ENCODE measurements at places on chromosomes 11 and 22. TPM values are rescaled to one million over a fixed set of nuclear protein-coding genes. Genes with fewer than 3 reads are reported as not detected.
A peak's percentile ranks its signal among the peaks of the same experiment; 100 is the strongest.

The ZNF280B gene
- total RNA-seq, result 1.8 TPM

The DERL3 gene
- total RNA-seq, result 1.2 TPM

The ATF4 gene
- total RNA-seq, result 509 TPM

The DDX25 gene
- 11.3 TPM for total RNA-seq

The DAGLA gene
- 9.6 TPM for total RNA-seq

DNA sequence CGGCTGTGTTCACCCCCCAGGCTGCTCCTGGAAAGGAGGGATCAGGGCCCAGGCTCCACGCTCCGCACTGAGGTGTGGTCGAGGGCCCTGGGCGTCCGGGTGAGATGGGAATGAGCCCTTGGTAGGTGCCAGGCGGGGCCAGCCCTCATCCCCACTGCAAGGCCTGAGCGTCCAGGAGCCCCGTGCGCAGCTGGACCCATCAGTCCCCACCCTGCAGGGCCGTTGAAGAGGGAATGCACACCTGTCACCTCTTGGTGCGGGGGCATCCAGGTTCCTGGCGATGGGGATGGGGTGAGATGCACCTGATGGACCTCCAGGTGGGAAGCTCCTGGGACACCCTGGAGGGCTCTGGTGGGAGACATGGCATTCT, 72.2 kb downstream of the KCNQ1 start:
- peaks cover 5% of the 10 kb centered on the region for H3K36me3 ChIP-seq
- peaks cover 1% of the 10 kb centered on the region for H3K4me1 ChIP-seq
- H3K27me3 ChIP-seq, result peaks cover 4% of the 10 kb centered on the region
- peak; percentile 11 for DNase-seq
- no peak overlapping the region for H3K27ac ChIP-seq
- no peak overlapping the region for H3K4me3 ChIP-seq

GRCh38 chr11:80856066-80856465, 1415.2 kb upstream of the TENM4 start:
- no peaks in the 10 kb centered on the region for H3K36me3 ChIP-seq
- no peak overlapping the region for H3K4me3 ChIP-seq
- H3K27me3 ChIP-seq, result no peaks in the 10 kb centered on the region
- H3K27ac ChIP-seq, result no peak overlapping the region
- DNase-seq, result no peak

DNA sequence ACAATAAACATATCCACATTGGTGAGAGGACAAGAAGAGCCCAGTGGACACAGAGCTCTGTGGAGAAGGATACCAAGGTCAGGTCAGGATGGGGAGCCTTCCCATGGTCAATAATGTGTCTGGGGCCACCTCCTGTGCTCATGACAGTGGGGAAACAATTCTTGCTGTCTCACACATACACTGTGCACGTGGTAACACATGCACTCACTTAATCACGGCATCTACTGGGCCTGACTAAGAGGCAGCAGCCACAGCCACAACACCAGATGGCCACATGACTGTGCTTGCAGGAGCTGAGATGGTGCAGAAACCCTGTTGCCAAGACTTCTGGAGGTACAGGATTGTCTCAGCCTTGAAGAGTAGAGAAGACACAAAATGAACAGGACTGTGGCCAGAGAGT, 28.6 kb downstream of the C22orf42 start:
- DNase-seq, result no peak
- H3K36me3 ChIP-seq, result no peaks in the 10 kb centered on the region
- no peak overlapping the region for H3K4me3 ChIP-seq
- H3K4me1 ChIP-seq, result no peaks in the 10 kb centered on the region
- H3K27ac ChIP-seq, result no peak overlapping the region
- H3K27me3 ChIP-seq, result peaks cover 7% of the 10 kb centered on the region

GRCh38 chr22:37193629-37194191, 5.7 kb upstream of the C1QTNF6 start:
- H3K27me3 ChIP-seq, result peaks cover 3% of the 10 kb centered on the region
- H3K4me1 ChIP-seq, result peaks cover 5% of the 10 kb centered on the region
- no peak overlapping the region for H3K27ac ChIP-seq
- peaks cover 11% of the 10 kb centered on the region for H3K36me3 ChIP-seq
- H3K4me3 ChIP-seq, result no peak overlapping the region

GRCh38 chr11:72662036-72662435, 12.2 kb downstream of the PDE2A start:
- DNase-seq, result no peak
- peaks cover 11% of the 10 kb centered on the region for H3K4me1 ChIP-seq
- H3K27ac ChIP-seq, result no peak overlapping the region
- H3K27me3 ChIP-seq, result peaks cover 9% of the 10 kb centered on the region
- no peaks in the 10 kb centered on the region for H3K36me3 ChIP-seq

GRCh38 chr11:35330931-35331330, 88.4 kb downstream of the SLC1A2 start:
- no peaks in the 10 kb centered on the region for H3K27me3 ChIP-seq
- peak overlapping the region; percentile 86 for H3K27ac ChIP-seq
- peaks cover 17% of the 10 kb centered on the region for H3K4me1 ChIP-seq
- H3K4me3 ChIP-seq, result peak overlapping the region; percentile 31
- H3K36me3 ChIP-seq, result no peaks in the 10 kb centered on the region
- DNase-seq, result no peak

- H3K36me3 ChIP-seq, result no peaks in the 10 kb centered on the region
- H3K27ac ChIP-seq, result no peak overlapping the region
- no peak overlapping the region for H3K4me3 ChIP-seq
- H3K27me3 ChIP-seq, result peaks cover 14% of the 10 kb centered on the region
- DNase-seq, result peak; percentile 84
Measured at GRCh38 chr11:64000026-64000739, 13.9 kb downstream of the OTUB1 start.

- H3K36me3 ChIP-seq, result peaks cover 4% of the 10 kb centered on the region
- no peaks in the 10 kb centered on the region for H3K27me3 ChIP-seq
- no peak overlapping the region for H3K27ac ChIP-seq
- DNase-seq, result no peak
- H3K4me1 ChIP-seq, result no peaks in the 10 kb centered on the region
- no peak overlapping the region for H3K4me3 ChIP-seq
Measured at GRCh38 chr22:47391169-47392053, 629.0 kb downstream of the TBC1D22A start.

GRCh38 chr11:16831316-16832192, 93.1 kb downstream of the C11orf58 start:
- no peak for DNase-seq
- no peaks in the 10 kb centered on the region for H3K36me3 ChIP-seq
- H3K4me1 ChIP-seq, result no peaks in the 10 kb centered on the region
- H3K27me3 ChIP-seq, result no peaks in the 10 kb centered on the region
- no peak overlapping the region for H3K27ac ChIP-seq

DNA sequence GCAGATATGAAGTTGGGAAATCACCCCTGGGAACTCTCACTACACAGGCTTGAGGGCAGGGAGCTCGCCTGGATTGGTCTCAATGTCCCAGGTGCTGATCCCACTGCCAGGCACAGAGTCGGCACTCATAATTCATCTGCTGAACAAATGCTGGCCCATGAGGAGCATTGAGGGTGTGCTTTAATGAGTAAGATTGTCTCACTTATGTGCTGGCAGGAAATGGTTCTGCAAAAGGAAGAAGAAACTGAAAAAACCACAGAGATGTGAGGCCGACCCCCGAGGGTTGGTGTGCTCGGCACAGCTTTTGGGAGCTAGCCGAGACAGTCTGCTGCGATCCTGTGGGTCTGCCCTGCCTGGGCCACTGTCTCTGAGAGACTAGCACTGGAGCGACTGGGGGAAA, 9.4 kb downstream of the PLAAT2 start:
- peaks cover 3% of the 10 kb centered on the region for H3K4me1 ChIP-seq
- H3K27ac ChIP-seq, result no peak overlapping the region
- peaks cover 3% of the 10 kb centered on the region for H3K27me3 ChIP-seq
- no peak overlapping the region for H3K4me3 ChIP-seq

DNA sequence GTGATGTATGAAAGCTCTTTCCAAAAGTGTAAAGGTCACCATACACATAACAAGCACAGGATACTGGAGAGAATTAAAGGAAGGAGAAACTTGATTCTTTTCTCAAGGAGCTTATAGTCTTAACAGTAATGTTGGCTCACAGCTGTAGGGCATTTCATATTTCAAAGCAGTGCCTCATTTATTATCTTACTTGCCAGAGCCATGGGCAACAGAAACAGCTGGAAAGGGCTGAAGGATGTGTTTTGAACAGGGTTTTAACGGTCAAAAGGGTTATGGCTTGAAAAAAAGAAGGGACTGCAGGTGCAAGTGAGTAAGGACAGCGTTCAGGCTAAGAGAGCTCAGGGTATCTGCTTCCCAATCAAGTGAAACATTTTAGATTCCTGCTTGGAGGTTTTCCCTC, 2.7 kb upstream of the GRAMD1B start:
- H3K4me3 ChIP-seq, result no peak overlapping the region
- H3K36me3 ChIP-seq, result no peaks in the 10 kb centered on the region
- no peak overlapping the region for H3K27ac ChIP-seq
- no peak for DNase-seq
